ENCODE measurements at places on chromosomes 6 and 20.

DNA sequence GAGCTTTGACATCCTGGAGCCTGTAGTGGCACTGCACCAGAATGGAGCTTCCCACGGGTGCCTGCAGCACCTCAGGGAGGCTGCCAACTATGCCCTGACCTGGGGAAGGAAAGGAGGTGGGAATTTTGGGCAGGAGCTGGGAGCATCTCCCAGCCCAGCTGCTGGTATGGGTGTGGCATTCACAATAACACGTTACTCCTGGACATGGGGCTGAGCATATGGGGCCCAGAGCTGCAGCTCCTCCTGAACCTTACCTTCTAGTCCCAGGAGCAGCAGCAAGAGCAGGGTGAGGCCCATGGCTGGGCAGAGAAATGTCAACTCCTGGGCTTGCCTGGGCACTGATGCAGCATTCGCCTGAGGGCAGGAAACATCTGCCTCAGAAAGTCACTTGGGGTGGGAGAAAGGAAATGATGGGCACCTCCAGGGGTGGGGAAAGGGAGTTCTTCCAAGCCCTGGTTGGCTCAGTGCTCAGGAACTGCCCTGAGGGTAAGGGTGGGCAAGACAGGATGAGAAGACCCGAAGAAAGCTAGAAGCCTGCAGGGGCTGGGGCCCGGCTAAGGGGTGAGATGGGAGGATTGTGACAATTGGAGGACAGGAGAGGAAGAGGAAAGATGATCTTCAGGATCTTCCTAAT is at the start of gene TREML1:
TSS of gene TREML1 (minus strand) at position 356 of the 634 bp plus-strand sequence. CDS start at position 297, 59 bp downstream.
- DNase-seq, result no peak

DNA sequence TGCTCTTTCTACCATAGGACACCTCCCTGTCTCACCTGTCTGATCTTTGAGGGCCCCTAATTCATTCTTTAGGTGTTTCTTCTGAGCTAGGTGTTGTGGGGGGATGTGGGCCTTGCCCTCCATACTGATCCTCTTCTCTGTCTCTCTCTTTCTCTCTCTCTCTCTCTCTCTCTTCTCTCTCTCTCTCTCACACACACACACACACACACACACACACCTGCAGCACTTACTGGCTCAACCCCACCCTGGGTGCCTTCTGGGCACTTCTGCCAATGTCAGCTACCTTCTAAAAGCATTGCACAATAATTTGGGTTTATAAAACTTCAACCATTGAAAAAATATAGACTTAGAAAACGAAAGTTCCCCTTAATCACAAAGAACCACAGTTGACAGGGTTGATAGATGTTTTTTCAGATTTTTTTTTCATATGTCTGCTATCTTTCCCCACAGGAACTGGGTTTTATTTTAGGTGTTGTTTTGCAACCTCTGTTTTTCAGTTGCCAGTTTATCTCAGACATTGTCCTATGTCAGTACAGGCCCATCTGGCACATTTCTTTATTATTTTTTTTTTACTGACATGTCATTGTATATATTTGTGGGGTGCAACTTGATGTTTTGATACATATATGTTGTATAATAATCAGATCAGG is 28.1 kb downstream of the PKIG start:
- DNase-seq, result no peak

- peak; percentile 38 for DNase-seq
Observed at GRCh38 chr6:45930420-45931040, 85.1 kb downstream of the CLIC5 start.

DNA sequence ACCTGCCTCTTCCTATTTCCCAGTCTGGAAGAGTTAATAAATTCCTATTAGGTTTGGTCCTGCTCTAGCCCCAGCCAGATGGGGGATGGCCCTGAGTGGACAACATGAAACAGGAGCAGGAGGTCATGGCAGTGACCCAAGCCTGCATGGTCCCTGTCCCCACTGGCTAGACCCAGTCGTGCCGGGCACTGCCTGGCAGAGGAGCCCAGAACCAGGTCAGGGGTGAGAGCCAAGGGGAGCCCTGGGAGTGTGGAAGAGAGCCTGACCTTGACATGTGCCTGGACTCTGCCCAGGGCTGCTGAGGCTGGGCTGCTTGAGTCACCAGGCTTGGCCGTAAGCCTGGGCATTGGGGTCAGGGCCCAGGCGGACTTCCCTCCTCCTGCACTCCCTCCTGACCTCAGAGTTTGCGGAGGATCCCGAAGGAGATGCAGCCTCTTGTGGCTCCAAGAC is 3.6 kb downstream of the AVP start:
- DNase-seq, result no peak

DNA sequence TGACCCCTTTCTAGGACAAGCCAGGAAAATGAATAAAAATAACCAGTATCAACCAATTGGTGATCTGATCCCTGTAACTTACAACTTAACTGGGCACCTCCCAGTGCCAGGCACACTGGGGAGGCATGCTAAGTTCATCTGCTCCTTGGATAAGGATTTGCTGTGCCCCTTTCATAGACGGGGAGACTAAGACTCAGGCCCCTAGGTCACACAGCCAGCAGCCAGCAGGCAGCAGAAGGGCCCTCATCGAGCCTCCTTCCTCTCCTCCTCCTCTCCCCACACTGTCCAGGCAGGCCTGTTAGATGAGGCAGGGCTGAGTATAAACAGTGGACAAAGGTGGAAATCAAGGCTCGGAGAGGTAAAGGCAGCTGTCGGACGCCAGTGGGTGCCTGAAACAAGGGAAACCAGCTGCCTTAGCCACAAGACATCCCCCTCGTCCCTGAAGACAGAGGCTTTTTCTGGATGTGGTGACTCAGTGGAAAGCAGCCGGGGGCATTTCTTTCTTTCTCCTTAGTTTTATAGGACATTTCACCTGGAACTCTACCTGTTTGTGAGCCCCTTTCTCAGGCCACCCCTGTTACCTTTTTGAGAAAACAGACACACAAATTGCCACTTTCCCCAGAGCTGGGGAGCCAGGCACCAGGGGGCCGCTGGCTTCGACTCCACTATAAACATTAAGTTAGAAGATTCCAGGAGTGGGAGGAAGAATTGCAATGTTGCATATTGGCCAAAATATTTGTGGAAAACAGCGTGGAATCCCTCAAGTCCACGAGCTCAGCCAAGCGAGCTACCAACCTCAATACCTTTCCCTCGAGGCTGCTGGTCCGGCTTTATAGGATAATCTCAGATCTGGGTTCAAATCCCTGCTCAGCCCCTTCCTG is 166.0 kb downstream of the PREX1 start:
- no peak for DNase-seq

DNA sequence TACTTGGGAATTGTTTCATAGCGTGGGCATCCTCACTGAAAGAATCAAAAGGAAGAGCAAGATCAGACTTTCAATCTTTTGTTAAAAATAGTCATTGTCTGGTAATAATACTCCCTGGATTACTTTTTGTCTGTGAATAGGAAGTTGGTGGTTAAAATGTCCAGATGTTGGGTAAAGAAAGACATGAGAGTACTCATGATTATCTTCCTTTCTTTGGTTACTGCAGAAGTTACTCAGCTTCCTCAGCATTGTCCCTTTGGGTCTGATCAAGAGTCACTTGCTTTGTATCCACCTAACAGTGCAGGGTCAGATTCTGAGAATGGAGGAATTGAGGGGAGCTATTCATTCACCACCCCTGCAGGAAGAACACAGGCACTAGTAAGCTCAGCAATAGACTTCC is 54.6 kb downstream of the RIN2 start:
- no peak for DNase-seq

- DNase-seq, result no peak
Observed at GRCh38 chr6:113039005-113039404, 691.9 kb downstream of the RFPL4B start.

DNA sequence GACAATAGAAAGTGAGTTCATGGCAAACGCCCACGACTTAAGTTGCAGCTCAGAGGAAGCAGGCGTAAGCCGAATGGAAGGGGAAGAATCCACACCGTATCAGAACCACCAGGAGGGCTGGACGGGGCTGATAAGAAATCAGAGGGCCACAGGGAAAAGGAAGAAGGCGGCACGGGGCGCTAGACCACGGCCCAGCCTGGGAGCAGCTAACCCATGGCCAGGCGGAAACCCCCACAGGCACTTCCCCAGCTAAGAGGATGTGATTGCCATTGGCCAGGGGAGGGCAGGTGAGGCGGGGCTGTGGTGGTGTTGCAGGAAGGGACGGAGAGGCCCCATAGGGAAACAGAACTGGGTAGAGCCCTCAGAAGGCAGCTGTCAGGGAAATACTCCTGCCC is 174.0 kb upstream of the AFDN start:
- DNase-seq, result no peak

DNA sequence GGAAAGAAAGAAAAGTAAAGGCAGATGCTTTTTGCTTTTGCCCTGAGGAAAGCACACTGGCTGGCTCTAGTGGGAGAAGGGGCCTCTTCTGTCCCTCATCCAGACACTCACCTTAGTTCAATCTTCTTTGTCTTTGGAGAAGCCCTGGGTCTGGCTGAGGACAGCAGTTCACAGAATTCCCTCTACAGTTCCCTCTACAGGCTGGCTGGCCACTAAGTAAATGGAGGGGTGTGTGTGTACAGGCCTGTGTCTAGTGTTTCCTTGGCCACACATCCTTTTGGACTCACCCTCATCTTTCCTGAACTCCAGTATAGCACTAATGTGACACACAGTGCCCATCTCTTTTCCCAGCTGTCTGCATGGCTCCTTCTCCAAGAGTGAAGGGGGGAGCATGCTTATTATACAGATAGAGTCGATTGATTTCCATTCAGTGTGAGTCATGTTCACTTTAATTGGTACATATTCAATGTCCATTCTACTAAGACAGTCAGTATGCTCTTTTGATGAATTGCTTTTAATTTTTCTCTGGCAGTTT is 26.0 kb upstream of the CLVS2 start:
- no peak for DNase-seq

DNA sequence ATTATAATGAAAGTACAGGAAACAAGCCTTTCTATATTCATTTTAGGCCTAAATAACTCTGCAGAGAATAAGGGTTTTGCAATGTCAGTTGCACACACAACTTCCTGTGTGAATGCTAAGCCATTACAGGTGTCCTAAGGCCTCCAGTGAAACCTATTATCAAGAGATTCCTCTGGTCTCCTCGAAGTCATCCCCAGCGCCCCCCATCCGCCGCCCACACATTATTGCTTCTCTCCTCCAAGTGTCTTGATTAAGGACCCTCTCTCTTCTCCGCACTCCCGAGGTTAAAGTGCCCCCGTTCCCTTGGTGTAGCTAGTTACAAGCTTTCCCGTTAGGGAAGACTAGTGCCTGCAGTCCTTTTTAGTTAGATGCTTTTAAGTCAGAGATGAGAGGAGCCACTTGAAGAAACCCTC is 1.3 kb downstream of the HIVEP2 start:
- no peak for DNase-seq

DNA sequence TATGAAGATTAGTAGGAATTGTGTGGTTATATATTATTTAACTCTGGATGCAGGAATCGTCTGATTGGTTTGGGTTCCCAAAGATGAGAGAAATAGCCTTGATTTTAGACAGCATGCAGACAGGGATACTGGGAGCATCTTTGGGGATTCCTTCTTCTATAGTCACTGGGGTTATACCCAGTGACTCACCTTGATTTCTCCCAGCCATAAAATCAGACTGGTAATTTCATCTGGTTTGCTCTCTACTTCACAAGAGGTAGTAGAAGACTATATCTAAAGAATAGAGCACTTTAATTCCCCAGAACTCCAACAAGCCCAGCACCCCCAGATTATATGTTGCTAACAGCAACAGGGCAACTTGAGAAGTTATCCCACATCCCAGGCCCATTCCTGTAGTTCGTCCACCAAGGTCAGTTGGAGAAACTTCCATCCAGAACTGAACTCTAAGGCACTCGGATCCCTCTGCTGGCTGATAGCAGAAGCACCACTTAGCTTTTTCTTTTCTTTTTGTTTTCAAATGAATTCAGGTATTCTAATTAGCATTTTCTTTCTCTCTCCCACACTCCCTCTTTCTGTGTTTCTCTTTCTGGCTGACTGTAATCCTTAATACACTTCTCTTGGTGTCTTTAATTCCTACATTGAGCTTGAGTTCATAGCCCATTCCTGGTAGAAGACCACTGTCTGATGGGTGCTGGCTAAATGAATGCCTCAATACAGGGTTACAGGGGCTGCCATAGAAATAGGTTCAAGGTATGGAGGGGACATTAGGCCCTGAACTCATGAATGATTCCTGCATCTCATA is 20.4 kb upstream of the EFHC1 start:
- peak; percentile 40 for DNase-seq

DNA sequence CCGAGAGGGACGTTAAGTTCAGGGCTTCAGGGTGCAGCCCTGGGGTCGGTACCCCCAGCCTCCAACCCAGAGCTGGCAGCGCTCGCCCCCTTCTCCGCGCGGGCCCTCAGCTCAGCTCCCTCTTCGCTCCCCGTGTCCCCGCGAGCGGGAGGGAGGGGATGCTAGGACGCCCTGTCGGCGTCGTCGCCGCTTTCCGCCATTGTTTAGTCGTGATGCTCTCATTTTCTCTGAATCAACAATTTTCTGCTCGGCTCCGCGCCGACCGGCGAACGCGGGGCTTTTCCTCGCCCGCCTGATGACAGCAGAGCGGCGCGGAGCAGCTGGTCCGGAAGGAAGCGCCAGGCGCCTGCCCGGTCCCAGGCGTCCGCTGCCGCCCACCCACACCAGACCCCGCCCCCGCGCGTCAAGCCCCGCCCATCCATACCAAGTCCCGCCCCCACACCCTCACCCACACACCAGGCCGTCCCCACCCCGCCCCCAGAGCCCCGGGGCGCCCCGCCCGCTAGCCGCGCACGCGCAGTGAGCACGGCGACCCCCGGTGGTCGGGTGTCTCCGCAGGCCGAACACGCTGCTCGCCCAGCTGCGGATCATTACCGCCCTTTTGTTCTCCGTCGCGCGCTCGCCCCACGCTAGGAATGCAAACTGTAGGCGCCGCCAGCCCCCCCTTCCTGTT is 50.1 kb upstream of the SLC32A1 start:
- DNase-seq, result peak; percentile 8

DNA sequence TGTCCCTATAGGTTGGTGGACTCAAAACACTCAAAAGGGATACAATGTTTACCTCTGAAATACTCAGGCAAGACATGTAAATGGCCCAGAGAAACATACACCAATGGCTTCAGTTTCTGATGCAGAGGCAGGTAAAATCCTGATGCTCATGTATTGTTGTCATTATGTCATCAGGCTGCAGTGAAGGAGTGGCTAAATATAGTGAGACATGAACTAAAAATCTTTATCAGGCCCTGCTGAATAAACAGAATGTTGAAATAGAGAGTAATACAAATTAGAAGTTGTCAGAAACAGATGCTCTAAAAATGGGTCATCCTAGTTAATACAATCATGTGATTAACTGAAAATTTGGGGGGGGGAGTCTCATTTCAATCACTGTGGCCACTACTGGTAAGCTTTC is 20.4 kb downstream of the PTPRK start:
- DNase-seq, result no peak

GRCh38 chr6:27962506-27962905 is 5.5 kb downstream of the OR2B6 start:
- DNase-seq, result no peak

- DNase-seq, result no peak
Observed at GRCh38 chr6:42263165-42263728, 45.6 kb upstream of the MRPS10 start.

- DNase-seq, result peak; percentile 52
Observed at GRCh38 chr20:3204124-3204794, at the start of gene DDRGK1. TSS of gene DDRGK1 (minus strand) at chr20:3204682. CDS start at chr20:3204627, 55 bp downstream.

GRCh38 chr6:14217728-14218518 is 100.4 kb downstream of the CD83 start:
- no peak for DNase-seq

- DNase-seq, result peak; percentile 48
Observed at GRCh38 chr20:8389381-8390036, 257.4 kb downstream of the PLCB1 start.

GRCh38 chr6:33809594-33809993 is 5.8 kb upstream of the MLN start:
- DNase-seq, result no peak

- DNase-seq, result no peak
Observed at GRCh38 chr20:38250609-38251008, 9.9 kb downstream of the KIAA1755 start.
